ENCODE measurements at places on chromosomes 12 and 14. TPM values are rescaled to one million over a fixed set of nuclear protein-coding genes. Genes with fewer than 3 reads are reported as not detected.

DNA sequence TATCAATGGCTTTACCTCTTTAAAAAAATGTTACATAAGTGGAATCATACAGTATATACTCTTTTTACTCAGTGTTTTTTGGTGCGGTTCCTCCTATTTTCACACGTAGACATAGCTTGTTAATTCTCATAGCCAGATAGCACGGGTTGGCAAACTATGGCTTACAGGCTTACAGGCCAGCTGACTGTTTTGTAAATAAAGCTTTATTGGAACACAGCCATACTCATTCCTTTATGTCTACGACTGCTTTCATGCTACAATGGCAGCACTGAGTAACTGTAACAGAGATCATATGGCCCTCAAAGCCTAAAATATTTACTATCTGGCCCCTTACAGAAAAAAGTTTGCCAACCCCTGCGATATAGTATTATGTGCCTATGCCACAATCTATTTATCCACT, 5.8 kb upstream of the DAAM1 start:
- no peak overlapping the region for H3K27ac ChIP-seq
- no peaks in the 10 kb centered on the region for H3K36me3 ChIP-seq
- DNase-seq = no peak
- H3K27me3 ChIP-seq = peaks cover 12% of the 10 kb centered on the region
- H3K4me3 ChIP-seq = no peak overlapping the region

Gene PTPRQ
- 0.18 TPM for total RNA-seq

DNA sequence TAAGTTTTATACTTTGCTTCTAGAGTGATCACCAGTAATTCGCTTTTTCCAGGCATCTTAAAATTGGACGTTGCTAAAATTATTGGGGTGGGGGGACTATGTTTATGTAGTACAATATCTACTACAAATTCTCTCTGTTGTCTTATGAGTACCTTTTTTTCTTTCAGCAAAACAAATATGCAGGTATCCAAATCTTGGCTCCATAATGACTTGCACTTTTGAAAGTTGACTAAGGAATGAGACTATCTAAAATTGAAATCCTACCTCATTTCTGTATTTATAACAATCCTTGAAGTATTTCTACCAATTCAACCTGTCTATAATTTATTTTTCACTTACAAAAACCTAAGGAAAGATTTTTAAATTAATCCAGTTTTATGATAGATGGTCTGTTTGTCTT, 2.4 kb downstream of the DYNC1H1 start:
- peak overlapping the region; percentile 89 for H3K27ac ChIP-seq
- peaks cover 12% of the 10 kb centered on the region for H3K36me3 ChIP-seq
- H3K4me3 ChIP-seq = peak overlapping the region; percentile 89
- H3K27me3 ChIP-seq = no peaks in the 10 kb centered on the region

DNA sequence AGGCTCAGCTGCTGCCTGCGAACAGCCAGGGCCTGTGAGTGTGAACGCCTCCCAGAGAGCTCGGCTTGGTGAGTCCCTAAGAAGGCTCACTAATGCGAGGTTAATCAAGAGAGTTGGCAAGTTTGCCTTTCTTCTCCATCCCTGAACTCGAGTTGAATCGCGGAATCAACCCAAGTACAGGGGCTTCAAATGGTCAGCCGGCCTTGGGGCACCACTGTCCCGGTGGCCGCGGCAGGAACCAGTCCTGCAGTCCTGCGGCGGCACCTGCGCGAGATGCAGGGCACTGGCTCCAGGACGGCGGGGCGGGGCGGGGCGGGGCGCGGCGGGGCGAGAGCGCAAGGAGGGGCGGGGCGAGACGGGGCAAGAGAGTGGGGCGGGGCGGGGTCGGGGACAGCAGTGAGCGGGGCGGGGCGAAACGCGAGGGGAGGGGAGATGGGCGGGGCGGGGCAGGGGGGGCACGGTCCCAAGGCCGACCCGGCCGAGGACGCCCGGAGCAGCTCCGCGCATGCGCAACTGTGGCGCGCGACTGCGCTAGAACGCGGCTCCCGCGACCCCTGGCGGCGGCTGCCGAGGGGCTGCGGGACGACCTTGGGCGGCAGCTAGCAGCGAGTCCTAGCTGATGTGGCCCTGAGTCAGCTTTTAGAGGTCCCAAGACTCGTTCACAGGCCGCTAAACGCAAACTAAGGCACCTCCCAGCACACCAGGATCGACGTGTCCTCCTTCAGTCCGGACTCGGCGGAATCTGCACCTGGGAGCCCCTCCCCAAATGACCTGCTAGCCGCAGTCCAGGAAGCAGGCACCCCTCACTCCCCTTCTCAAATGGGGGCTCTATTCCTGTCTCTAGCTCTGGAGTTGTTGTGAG, 58.0 kb downstream of the TTC7B start:
- H3K36me3 ChIP-seq = no peaks in the 10 kb centered on the region
- no peaks in the 10 kb centered on the region for H3K4me1 ChIP-seq
- peak overlapping the region; percentile 57 for H3K27ac ChIP-seq
- DNase-seq = peak; percentile 61

GRCh38 chr12:67305544-67305943, 36.4 kb downstream of the CAND1 start:
- peaks cover 68% of the 10 kb centered on the region for H3K36me3 ChIP-seq
- no peaks in the 10 kb centered on the region for H3K4me1 ChIP-seq
- no peak overlapping the region for H3K27ac ChIP-seq
- no peak overlapping the region for H3K4me3 ChIP-seq
- DNase-seq = no peak

DNA sequence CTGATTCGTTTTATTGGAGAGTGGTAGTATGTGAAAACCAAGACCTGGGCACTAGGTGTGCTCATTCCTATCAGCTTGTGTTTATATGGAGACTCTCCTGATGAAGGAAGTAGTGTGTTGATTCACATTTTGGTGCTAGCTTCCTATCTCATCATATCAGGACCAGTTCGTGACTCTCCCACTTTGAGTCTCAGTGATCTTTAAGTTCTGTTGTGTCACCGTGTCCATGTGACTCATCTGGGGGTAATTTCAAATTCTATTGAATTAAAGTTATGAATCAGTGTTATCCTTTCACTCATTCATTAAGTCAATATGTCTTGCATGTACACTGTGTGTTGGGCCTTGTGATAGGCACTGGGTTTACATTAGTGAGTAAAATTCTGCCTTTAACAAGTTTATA, 180.2 kb downstream of the CACNA1C start:
- H3K36me3 ChIP-seq = no peaks in the 10 kb centered on the region
- H3K27ac ChIP-seq = no peak overlapping the region
- DNase-seq = no peak
- H3K4me1 ChIP-seq = peaks cover 3% of the 10 kb centered on the region
- H3K4me3 ChIP-seq = no peak overlapping the region
- no peaks in the 10 kb centered on the region for H3K27me3 ChIP-seq

DNA sequence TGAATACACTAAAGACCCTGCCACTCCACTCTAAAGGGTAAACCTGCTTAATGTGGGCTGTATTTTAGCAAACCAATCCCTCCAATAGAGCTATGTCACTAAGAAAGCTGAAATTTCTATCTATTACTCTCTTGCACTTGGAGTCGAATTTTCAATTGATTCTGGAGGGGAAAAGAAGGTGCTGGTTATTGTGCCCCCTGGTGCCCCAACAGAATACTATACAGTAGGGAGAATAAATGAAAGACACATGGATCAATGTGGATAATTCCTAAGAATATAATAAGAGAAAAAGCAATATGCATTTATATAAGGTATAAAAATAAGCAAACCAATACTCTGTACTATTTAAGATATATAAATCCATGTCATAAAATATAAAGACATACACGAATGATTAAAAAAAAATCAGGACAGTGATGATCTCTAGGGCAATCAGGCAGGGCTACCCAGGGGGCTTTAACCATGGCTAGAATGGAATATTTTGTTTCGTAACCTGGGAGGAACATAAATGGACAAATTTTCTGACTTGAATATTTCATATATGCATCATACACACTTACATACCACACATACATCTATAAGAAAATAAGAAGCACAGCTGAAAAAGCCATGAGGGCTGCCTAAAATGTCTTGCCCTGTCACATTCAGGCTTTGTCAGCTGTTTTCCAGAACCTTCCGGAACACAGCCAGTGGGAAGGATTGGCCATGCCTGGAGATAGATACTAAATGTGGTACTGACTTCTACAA, 54.4 kb downstream of the EFCAB11 start:
- H3K27ac ChIP-seq = peak overlapping the region; percentile 20
- DNase-seq = no peak
- no peak overlapping the region for H3K4me3 ChIP-seq
- H3K4me1 ChIP-seq = peaks cover 4% of the 10 kb centered on the region
- H3K36me3 ChIP-seq = no peaks in the 10 kb centered on the region

GRCh38 chr12:16449459-16449858, 102.0 kb downstream of the MGST1 start:
- H3K36me3 ChIP-seq = no peaks in the 10 kb centered on the region
- no peaks in the 10 kb centered on the region for H3K4me1 ChIP-seq
- H3K27me3 ChIP-seq = no peaks in the 10 kb centered on the region

Gene DENND5B
- total RNA-seq = 22.7 TPM

DNA sequence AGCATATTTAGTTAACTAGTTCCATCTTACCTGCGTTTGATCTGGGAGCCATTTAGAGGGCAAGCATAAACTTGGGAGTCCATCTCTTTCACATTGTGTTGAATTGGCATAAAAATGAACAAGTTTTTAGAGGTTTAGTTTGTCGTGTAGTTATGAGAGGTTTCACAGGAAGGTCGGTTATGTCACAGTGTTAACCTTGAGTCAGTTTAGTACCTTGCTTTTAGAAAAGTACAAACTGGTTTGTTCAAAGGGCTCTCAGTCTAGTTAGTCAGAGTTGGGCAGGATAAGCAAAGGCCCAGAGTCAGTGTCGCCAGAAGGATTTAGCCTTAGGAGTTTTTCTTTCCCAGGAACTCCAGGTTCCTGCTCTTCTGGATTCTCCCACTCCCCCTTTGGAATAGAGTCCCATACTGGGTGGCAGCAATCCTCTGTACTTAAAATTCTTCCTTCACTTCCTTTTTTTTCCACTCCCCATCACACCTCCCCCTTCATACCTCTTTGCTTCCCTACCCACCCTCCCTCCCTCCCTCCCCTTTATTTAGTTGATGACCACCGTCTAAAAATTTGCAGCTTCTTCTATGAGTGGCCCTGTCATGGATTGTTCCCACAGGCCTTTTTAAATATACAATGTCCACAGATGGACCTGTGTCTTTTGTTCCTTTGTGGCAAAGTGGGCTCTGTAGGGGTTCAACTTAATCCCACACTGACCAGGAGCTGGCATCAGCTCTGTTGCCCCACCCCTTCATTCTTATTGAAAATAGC, 12.1 kb downstream of the PCBP2 start:
- H3K27ac ChIP-seq = no peak overlapping the region
- no peak for DNase-seq
- H3K27me3 ChIP-seq = no peaks in the 10 kb centered on the region
- H3K4me3 ChIP-seq = no peak overlapping the region

All from astrocyte (in vitro differentiated cells and primary cell).